Activated naive CD8-positive, alpha-beta T cell treated with anti-CD3 and anti-CD28 coated beads for 36 hours (primary cell): ENCODE measurements at places on chromosomes 6 and 20.

GRCh38 chr6:117463762-117464665 is 18.5 kb upstream of the DCBLD1 start:
- DNase-seq: no peak
- H3K36me3 ChIP-seq: no peaks in the 10 kb centered on the region
- no peak overlapping the region for H3K4me3 ChIP-seq
- no peak overlapping the region for H3K27ac ChIP-seq
- H3K27me3 ChIP-seq: peaks cover 16% of the 10 kb centered on the region

- H3K36me3 ChIP-seq: no peaks in the 10 kb centered on the region
- H3K4me1 ChIP-seq: peaks cover 3% of the 10 kb centered on the region
- no peak overlapping the region for H3K4me3 ChIP-seq
- no peak overlapping the region for H3K27ac ChIP-seq
- peaks cover 8% of the 10 kb centered on the region for H3K27me3 ChIP-seq
- DNase-seq: no peak
These were observed 25.8 kb upstream of the IBTK start for GRCh38 chr6:82273295-82273694.

DNA sequence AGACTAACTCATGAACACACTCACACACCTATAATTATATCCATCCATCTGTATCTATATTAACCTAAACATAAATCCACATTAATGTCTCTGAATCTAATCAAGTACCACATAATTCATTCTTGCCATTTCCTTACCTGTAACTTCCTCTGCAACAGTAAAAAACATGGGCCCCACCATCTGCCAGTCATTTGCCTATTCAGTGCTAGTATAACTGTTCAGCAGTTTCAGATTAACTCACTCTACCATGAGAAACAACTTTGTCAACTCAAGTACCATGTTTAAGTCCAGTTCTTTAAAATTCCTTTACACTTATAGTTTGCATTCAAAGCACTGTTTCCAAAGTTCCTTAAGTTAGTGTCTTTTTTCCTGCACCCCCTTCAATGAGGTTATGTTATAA is 68.8 kb downstream of the LAMP5 start:
- no peak for DNase-seq
- H3K27ac ChIP-seq: no peak overlapping the region
- no peaks in the 10 kb centered on the region for H3K36me3 ChIP-seq
- H3K4me1 ChIP-seq: no peaks in the 10 kb centered on the region
- no peak overlapping the region for H3K4me3 ChIP-seq

- no peaks in the 10 kb centered on the region for H3K27me3 ChIP-seq
- H3K4me1 ChIP-seq: peaks cover 2% of the 10 kb centered on the region
- DNase-seq: no peak
- no peak overlapping the region for H3K4me3 ChIP-seq
- no peak overlapping the region for H3K27ac ChIP-seq
- peaks cover 5% of the 10 kb centered on the region for H3K36me3 ChIP-seq
These were observed 215.3 kb downstream of the RNGTT start for GRCh38 chr6:88748141-88748540.

DNA sequence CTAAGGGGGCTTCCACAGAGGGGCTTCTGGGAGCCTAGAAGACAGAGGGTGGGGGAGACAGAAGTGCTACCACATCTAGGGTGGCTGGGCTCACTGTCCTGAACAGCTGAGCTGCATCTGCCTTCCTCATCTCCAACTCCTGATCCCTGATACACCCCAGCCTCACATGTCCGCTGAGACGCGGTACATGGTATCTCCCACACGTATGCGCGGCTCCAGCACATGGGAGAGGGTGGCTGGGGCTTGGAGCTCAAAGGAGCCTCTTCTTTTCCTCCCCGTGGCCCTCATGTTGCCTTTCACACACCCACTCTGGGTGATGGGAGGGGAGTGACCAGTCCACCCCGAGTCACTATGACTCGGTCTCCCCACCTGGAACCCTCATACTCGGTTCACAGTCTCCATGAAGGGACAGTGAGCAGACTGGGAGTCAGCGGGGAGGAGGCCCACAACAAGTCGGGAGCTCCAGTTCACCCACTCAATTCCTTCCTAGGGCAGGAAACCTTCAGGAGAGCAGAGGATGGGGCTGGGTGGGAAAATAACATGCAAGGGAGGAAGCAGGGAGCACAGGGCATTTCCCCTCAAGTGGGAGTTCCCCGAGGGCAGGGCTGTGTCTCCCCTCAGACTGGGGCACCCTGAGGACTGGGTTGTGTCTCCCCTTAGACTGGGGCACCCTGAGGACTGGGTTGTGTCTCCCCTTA is 61.7 kb downstream of the MRPL14 start:
- H3K27ac ChIP-seq: no peak overlapping the region
- H3K36me3 ChIP-seq: no peaks in the 10 kb centered on the region
- H3K4me3 ChIP-seq: no peak overlapping the region
- H3K27me3 ChIP-seq: peaks cover 3% of the 10 kb centered on the region
- H3K4me1 ChIP-seq: peaks cover 9% of the 10 kb centered on the region

- no peak overlapping the region for H3K4me3 ChIP-seq
- DNase-seq: no peak
- H3K4me1 ChIP-seq: peaks cover 34% of the 10 kb centered on the region
- H3K27ac ChIP-seq: peak overlapping the region; percentile 44
- H3K27me3 ChIP-seq: no peaks in the 10 kb centered on the region
These were observed 4.8 kb downstream of the SAMD10 start for GRCh38 chr20:63974402-63975200.

GRCh38 chr20:50629670-50630045 is 61.7 kb downstream of the RIPOR3 start:
- no peak overlapping the region for H3K4me3 ChIP-seq
- H3K27me3 ChIP-seq: no peaks in the 10 kb centered on the region
- no peaks in the 10 kb centered on the region for H3K4me1 ChIP-seq
- no peak for DNase-seq
- no peak overlapping the region for H3K27ac ChIP-seq

- H3K27ac ChIP-seq: no peak overlapping the region
- peaks cover 56% of the 10 kb centered on the region for H3K27me3 ChIP-seq
- no peak overlapping the region for H3K4me3 ChIP-seq
- DNase-seq: no peak
- H3K36me3 ChIP-seq: peaks cover 7% of the 10 kb centered on the region
These were observed 906 bp downstream of the ANKRD60 start for GRCh38 chr20:58227391-58228102.

GRCh38 chr6:73362869-73363536 is 545 bp downstream of the KHDC3L start:
- no peak overlapping the region for H3K4me3 ChIP-seq
- H3K27ac ChIP-seq: no peak overlapping the region

GRCh38 chr20:33685328-33686099 is 671 bp downstream of the E2F1 start:
- no peaks in the 10 kb centered on the region for H3K27me3 ChIP-seq
- peak overlapping the region; percentile 85 for H3K27ac ChIP-seq

DNA sequence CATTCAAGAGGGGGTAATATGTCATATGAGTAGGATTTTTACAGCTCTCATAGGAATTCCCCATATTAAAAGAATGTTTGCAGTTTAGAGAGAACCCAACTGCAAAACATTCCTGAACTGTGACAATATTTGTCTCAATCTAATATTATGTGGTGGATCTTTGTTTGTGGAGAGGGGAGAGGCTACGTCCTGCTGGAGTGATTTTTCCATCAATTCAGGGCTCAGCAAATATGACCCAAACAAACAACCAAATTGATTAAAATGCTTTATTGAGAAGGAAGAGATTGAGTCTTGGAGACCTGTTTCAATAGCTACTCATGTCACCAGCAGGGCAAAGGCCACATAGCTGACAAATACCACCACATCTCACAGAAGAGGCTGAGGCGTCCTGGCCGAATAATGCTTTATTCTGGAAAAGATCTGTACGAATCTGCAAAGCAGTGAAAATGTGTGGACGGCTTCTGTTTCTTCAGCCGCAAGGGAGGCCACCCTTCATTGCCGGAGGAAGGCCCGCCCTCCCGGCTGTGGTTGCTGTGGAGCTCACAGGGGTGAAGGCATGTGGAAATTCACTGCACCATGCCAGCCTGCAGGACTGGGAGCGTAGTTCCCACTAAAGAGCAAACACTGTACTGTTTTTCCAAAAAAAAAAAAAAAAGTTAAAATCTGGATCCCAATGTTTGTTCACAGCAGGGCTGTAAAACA is 89.7 kb upstream of the QKI start:
- H3K27ac ChIP-seq: no peak overlapping the region
- H3K36me3 ChIP-seq: no peaks in the 10 kb centered on the region
- peaks cover 22% of the 10 kb centered on the region for H3K27me3 ChIP-seq
- H3K4me1 ChIP-seq: no peaks in the 10 kb centered on the region

- no peak overlapping the region for H3K4me3 ChIP-seq
- H3K36me3 ChIP-seq: peaks cover 26% of the 10 kb centered on the region
- no peak overlapping the region for H3K27ac ChIP-seq
- no peak for DNase-seq
- no peaks in the 10 kb centered on the region for H3K27me3 ChIP-seq
These were observed 6.4 kb downstream of the BLOC1S5 start for GRCh38 chr6:8057793-8058192.

DNA sequence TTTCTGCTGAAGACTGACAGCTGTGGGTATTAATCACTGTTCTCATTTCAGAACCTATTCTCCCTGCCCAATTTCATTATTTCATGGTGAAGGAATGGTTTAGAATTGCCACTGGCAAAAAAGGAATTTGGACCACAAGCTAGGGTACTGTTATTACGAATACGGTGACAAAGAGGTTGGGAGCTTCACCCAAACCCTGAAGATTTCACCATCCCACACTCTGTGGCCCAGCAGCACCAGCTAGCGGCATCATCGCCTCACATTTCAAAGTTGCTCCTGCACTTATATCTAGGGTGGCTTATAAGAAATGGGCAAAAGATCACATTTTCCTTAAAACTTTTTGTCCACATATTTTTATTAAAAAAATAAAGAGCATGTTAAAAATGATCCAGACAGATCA is 236.1 kb downstream of the SYNDIG1 start:
- no peaks in the 10 kb centered on the region for H3K4me1 ChIP-seq

DNA sequence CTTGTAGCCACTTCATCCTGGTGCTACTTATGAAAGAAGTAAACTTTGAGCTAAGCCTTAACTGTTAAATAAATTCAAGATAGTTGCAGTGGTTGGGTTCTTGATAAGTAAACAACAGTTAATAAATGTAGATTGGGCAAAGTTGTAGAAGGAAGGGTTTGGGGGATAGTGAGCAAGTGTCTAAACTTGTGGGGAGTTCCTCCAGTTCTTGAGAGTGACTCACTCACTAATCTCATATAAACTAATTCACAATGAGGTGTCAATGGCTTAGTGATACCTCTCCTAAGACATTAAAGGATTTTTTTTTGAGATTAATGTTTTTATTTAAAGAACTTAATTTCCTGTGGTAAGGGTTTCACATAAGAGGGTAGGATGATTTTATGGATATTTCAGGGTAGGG is 507.4 kb downstream of the BMP2 start:
- H3K4me3 ChIP-seq: no peak overlapping the region
- H3K27me3 ChIP-seq: no peaks in the 10 kb centered on the region
- DNase-seq: no peak
- H3K4me1 ChIP-seq: no peaks in the 10 kb centered on the region
